ENCODE measurements at places on chromosomes 11 and 22.
A peak's percentile ranks its signal among the peaks of the same experiment; 100 is the strongest.

DNA sequence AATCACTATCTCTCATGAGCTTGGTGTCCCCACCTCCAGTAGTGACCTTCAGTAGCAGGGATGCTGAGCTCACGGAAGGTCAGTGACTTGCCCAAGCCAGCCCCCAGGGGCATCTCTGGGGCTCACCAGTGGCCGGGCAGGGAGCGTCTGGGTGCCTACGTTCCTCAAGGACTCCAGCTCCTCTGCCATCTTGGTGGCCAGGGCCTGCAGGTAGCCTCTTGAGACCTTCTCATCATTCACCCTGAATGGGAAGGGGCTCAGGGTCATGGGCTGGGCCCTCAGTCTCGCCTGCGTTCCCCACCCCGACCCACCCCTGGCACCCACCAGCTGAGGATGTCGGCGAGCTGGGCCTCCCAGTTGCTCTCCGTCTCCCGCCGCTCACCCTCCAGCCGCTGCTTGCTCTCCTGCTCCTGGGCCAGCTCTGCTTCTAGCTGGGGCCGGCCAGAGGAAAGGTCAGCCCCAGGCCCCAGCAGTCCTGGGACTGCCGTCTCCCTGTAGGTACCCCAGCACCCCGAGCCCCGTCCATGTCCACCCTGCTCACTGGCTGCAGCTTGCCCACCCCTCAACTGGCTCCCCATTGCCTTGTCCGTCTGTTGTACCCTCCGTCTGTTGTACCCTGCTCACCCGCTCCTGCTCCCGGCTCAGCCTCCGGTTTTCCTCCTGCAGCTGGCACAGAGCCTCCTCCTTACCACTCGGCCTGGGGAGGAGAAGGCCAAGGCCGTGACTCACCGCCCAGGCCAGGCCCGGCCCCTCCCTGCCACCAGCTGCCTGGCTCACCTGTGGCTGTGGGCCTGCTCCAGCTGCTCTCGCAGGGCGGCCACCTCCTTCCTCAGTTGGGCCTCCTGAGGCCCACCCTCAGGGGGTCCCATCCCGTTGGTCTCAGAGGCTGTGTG, 9.5 kb downstream of the CDC42BPG start:
- no peak for DNase-seq

- DNase-seq, result peak; percentile 95
Measured at GRCh38 chr11:12411806-12412727, 34.7 kb downstream of the PARVA start.

- no peak for DNase-seq
Measured at GRCh38 chr11:119907878-119908572, 179.0 kb upstream of the NECTIN1 start.

DNA sequence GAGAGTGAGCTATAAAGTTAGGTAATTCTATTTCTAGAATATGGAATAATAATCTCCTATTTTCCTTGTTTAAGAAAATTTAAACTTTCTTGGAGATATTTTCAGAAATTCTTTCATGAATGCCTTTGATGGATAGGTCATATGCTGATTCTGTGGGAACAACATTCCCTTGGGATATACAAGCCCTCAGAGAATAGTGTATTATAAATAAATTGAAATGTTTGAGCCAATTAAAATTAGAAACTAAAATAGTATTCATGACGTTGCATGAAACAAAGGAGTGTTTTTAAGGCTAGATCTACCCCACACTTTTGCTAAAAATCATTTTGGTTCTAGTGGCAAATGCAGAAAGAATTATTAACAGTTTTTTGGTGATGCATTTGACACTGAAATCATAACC, 269.3 kb upstream of the ANO3 start:
- no peak for DNase-seq

- DNase-seq, result no peak
Measured at GRCh38 chr11:64556044-64556720, 34.8 kb upstream of the SLC22A12 start.

DNA sequence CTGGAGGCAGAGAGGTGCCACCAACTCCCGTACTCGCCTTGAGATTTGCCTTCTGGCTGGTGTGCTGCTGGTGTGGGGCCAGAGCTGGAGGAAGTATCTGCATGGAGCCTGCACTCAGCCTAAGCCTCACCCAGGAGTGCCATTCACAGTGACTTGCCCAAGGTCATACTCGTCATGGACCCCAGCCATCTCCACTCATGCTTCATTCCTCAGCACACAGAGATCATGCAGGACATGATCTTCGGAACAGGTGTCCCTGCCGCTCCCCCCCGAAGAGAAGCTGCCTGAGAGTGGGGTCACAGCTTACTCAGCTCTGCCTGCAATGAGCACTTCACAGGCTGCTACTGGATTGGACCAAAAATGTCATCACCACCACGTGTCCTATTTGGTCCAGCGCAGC, 49.0 kb downstream of the PC start:
- DNase-seq, result no peak

- DNase-seq, result no peak
Measured at GRCh38 chr11:69073469-69073868, 24.7 kb downstream of the TPCN2 start.

GRCh38 chr22:39915295-39915726, 14.4 kb downstream of the GRAP2 start:
- DNase-seq, result no peak

GRCh38 chr11:100008417-100008816, 678.7 kb upstream of the ARHGAP42 start:
- DNase-seq, result no peak

GRCh38 chr22:38943201-38943600, 14.2 kb upstream of the APOBEC3A start:
- DNase-seq, result no peak

- no peak for DNase-seq
Measured at GRCh38 chr11:60871378-60872061, 4.2 kb downstream of the ZP1 start.

- DNase-seq, result no peak
Measured at GRCh38 chr11:63970902-63971301, 3.5 kb upstream of the COX8A start.

DNA sequence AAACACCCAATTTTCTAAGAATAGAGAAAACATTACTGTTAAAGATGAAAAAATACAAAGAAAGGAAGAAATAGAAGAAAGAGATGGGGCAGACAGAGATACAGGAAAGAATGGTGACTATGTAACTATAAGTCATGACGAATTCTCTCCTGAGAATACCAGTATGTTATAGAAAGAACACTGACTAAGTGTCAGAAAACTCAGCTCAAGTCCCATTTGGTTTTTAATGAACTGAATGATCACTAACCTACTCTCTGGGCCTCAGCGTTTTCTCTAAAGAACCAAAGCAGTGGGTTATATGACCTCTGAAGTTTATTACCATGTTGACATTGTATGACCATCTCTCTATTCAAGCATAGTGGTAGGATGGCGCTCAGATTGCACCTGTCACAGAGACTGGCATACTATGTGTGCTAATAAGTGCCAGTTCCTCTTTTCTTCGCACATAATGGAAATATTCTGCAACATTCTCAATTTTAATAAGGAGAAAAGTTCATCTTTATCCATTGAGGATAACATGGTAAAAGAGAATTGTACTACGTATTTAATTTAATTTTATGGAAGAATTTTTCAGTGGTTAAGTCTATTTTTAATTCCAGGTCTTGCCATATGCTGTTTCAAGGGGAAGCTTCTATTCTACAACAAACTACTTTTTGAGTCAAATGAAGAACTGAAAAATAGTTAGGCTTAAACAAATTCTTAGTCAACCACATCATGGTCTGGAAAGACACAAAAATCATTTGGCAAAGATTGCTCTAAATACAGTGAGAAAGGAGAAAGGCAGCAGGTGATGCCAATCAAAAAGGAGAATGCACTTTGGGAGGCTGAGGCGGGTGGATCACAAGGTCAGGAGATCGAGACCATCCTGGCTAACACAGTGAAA, 25.0 kb upstream of the EED start:
- no peak for DNase-seq

- DNase-seq, result no peak
Measured at GRCh38 chr11:57746920-57747319, 4.7 kb downstream of the BTBD18 start.

DNA sequence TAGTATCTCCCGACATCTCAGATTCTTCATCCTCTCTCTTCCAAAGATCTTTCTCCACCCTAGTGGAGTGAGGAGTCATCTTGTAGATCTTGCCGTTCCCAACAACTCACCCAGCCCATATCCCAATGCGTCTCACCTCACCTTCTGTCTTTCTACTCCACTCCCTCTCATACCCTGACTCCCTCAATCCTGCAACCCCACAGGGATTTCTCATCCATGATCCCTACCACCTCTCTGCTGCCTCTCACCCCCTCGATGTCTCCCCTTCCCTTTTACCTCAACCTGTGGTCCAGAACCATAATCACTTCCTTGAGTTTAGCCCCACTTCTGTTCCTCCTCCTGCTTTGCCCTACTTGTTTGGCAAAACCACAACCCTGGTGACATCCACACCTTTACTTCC, 41.7 kb downstream of the OTOG start:
- DNase-seq, result no peak

DNA sequence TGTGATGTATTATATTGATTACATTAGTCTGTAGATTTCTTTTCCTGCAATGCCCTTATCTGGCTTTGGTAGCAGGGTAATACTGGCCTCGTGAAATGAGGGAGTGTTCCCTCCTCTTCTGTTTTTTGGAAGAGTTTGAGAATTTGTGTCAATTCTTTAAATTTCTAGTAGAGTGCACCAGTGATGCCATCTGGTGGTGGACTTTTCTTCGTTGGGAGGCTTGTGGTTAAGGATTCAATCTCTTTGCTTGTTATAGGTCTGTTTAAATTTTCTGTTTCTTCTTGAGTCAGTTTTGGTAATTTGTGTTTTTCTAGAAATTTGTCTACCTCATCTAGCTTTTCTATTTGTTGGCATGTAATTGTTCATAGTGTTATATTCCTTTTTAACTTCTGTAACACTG, 18.9 kb downstream of the SHANK3 start:
- no peak for DNase-seq

DNA sequence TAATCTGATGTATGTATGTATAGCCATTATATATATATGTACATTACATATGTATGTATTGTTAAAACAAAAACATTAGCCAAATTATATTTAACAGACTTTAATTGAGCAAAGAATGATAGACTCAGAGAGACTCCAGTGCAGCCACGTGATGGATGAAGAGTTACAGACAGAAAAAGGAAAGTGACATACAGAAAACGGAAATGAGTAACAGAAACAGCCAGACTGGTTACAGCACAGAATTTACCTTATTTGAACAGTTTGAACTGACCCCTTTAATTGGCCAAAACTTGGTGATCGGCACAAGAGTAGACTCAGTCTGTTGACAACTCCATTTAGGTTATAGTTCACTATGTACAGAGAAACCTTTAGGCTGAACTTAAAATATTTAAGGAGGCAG, 35.0 kb downstream of the CHORDC1 start:
- DNase-seq, result no peak

DNA sequence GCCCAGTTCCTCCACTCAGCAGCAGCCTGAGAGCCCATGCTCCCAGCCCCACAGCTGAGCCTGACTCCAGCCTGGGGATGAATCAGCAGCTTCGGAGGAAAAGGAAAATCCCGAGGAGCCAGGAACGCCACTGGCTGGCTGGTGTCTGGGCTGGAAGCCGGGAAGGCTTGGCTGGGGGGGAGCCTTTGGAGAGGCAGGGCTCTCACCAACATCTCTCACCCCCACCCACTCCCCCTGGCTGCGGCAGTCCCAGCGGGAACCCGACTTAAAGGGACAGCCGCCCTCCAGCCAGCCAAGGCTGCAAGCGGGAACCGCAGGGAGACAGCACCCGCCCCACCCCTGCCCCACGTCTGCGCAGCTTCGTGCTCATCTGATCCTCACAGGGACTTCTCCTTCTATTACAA, 28.4 kb downstream of the KIAA0930 start:
- DNase-seq, result peak; percentile 80

GRCh38 chr11:61752117-61752924, at the start of gene MYRF:
Gene MYRF, plus strand, starts transcription at chr11:61752636. Its CDS starts 109 bp downstream, at chr11:61752745.
- DNase-seq, result no peak

DNA sequence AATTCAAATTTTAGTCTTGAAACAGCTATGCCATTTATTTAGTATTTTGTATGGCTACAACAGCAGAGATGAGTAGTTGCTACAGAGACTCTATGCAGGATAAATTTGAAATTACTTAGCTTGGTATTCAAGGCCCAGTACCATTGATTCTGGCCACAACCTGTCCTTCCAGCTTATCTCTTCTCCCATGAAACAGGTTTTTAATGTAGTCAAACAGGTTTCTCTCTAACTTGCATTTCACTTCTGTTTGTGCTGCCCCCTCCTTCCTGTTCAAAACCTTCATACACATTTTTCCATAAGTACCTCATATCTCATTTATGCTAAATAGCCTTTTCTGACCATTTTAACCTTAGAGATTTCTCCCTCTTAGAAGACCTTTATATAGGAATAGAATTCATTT, 3.3 kb downstream of the USP47 start:
- DNase-seq, result no peak

DNA sequence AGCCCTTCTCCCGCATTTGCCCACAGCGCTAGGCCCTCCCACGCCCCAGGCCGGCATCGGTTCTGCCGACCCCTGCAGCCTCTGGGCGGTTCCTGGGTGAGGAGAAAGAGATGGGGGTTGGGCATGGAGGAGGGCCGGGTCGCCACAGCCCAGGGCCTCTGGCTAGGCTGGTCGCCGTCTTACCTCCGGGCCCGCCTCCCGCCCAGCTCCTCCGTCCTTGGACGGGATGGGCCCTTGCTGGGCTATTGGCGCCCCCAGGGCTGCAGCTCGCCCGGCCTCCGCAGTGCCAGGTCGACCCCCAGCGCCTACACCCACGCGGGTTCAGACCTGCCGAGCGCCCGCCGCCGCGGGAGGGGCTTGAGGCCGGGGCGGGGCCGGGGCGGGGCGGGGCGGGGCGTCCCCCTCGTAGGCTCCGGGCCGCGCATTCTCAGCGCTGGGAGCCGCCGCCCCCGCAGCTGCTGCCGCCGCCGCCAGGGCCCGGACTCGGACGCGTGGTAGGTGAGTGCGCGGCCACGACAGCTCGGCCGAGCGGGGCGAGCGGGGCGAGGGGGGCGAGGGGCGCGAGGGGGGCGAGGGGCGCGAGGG, at the start of gene CD151:
Gene CD151 (plus strand): TSS at position 424 of the 585 bp plus-strand sequence. CDS start 3,118 bp downstream, outside the sequence.
- no peak for DNase-seq

DNA sequence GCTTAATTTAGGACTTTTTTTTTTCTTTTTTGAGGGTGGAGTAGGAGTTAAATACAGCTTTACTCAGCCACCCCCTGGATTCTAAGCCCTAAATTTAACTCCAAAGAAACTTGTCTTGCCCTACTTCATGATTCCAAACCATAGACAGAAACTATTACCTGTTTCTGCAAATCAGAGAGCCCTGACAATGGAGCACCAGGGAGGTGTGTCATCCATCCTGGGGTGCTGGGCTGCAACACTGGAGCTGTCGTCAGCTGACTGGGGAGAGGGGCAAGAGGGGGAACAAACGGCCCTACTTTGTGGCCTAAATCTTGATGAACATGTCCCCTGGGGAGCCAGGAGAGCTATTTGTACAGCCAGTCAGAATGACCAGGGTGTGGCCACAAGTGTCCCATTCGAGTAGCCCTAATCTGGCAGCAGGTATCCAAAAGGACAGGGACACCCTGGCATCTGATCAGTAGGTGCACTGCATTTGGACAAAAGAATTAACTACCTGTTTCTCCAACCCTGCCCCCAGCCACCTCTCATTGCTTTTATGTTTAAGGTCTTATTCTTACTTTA, 50.8 kb downstream of the PLEKHA7 start:
- DNase-seq, result no peak

Data from GM04503 (cell line).